ENCODE measurements at places on chromosomes 5 and 9. TPM values are rescaled to one million over a fixed set of nuclear protein-coding genes. Genes with fewer than 3 reads are reported as not detected.

- H3K27me3 ChIP-seq: no peaks in the 10 kb centered on the region
- H3K4me1 ChIP-seq: no peaks in the 10 kb centered on the region
- no peak overlapping the region for H3K27ac ChIP-seq
- no peak for DNase-seq
- H3K4me3 ChIP-seq: no peak overlapping the region
Measured at GRCh38 chr5:124951105-124951504, 204.7 kb upstream of the ZNF608 start.

TMEM174 gene
- not detected for total RNA-seq

FOXD1 gene
- total RNA-seq: 0.33 TPM

- no peak overlapping the region for H3K27ac ChIP-seq
- H3K4me3 ChIP-seq: no peak overlapping the region
- no peaks in the 10 kb centered on the region for H3K36me3 ChIP-seq
- peaks cover 3% of the 10 kb centered on the region for H3K4me1 ChIP-seq
- no peak for DNase-seq
- H3K27me3 ChIP-seq: no peaks in the 10 kb centered on the region
Measured at GRCh38 chr5:153613144-153613543, 122.7 kb downstream of the GRIA1 start.

DNA sequence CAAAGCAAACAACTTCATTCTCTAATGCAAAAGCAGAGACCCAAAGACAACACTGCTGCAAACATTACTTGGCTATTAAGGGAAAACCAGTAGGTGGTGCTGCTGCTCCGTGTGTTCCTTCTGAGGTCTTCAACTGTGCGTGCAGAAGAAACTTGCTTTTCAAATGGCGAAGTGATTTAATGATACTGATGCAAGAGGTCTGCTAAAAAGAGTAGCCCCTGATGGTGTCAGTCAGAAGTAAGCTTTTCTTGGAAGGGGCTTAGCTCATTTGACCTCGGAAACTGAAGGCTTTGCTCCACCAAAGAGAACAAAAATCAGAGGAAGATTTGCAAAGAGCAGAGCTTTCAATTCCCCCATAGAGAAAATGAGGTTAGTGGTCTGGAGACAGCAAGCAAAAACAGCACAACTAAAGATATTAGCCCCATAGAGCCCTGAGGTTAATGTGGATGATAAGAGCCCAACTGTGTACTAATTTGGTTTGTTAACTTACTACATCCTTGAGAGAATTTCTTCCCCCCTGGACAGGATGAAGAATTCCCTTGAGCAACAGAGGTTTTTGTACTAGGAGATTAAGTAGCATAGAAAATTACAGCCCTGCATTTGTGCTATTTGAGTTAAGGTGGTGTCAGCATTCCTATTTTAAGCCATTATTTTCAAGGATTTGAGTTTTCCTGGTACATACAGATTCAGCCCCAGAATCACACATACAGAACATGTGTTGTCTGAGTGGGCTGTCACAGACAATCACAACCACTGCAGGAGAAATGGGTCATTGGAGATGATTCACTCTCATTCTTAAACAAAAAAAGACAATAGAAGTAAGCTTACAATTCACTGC, 153.2 kb upstream of the C9orf72 start:
- no peaks in the 10 kb centered on the region for H3K36me3 ChIP-seq
- DNase-seq: peak; percentile 87
- no peaks in the 10 kb centered on the region for H3K27me3 ChIP-seq
- H3K27ac ChIP-seq: no peak overlapping the region
- no peaks in the 10 kb centered on the region for H3K4me1 ChIP-seq
- H3K4me3 ChIP-seq: no peak overlapping the region

LCN2 gene
- total RNA-seq: 14.3 TPM

LCN12 gene
- 1.6 TPM for total RNA-seq

DNA sequence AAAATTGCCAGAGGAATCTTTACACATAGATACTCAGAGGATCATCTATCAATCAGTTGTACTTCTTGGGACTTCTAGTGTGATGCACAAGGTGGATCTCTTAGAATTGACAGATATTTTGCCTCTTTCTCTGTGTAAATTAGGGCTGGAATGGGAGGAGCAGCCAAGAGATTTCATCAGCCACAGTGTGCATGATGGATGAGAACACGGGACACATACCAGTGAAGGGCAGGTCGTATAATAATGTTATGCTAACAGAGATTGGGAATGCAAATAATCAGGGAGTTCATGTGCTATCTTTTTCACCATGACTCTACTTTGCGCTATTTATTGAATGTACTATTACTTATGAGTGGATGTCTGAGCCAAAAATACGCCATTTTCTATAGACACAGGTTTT, 43.3 kb upstream of the ISOC1 start:
- DNase-seq: no peak
- no peak overlapping the region for H3K27ac ChIP-seq
- no peaks in the 10 kb centered on the region for H3K36me3 ChIP-seq
- no peaks in the 10 kb centered on the region for H3K4me1 ChIP-seq
- no peaks in the 10 kb centered on the region for H3K27me3 ChIP-seq

DNA sequence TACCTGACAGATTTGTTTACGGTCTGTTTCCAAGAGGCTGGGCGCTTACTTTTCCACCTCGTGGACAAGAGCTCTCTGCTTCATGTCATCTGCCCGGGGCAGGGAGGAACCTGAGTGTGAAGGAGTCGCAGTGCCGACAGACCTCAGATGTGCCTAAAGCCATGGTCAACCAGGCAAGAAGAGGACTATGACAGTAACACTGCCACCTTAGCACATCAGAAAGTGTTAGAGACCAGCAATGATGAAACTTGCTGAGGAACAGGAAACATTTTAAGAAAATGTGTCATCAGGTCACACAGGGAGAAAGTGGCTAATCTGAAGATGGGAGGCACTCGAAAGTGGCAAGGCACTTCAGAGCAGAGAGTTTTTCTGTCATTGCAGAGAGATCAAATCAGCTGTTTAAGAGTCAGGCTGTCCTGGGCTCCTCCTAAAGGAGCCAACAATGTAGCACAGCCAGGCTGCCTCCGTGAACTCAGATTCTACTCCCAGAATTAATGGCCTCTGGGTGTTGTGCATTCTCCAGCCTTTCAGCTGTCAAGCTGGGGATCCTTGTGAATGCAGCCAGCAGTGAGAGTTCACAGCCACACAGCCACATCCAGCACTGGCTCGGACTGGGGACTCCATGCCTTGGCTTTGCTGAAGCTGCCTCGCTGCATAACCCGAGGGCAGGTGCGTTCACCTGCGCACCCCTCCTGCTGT, 94.6 kb downstream of the RAPGEF1 start:
- H3K27me3 ChIP-seq: no peaks in the 10 kb centered on the region
- H3K27ac ChIP-seq: no peak overlapping the region
- no peaks in the 10 kb centered on the region for H3K36me3 ChIP-seq

PCDHA10 gene
- total RNA-seq: 13.8 TPM

IL4 gene
- total RNA-seq: not detected

PCSK1 gene
- 0.36 TPM for total RNA-seq

- no peak for DNase-seq
- no peaks in the 10 kb centered on the region for H3K36me3 ChIP-seq
- H3K27me3 ChIP-seq: no peaks in the 10 kb centered on the region
- peaks cover 26% of the 10 kb centered on the region for H3K4me1 ChIP-seq
- no peak overlapping the region for H3K27ac ChIP-seq
Measured at GRCh38 chr5:32147236-32147635, 26.9 kb downstream of the GOLPH3 start.

DNA sequence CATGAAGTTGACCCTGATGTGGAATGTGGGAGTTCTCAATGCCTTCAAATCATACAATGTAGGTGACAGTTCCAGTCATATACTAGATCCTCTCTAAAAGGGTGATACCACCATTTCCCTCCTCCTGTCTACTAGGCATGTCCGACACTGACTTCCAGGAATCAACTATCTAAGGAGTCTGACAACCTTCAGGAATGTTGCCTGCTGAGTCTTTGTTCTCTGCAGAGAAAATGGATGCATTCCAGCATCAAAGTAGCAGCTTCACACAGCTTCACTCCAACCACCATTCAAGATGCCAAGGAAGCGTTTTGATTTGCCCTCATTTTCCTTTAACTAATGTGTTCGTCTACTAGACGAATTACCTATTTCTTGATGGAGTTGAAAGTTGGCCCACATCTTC, 530.2 kb downstream of the EBF1 start:
- H3K27ac ChIP-seq: no peak overlapping the region
- no peaks in the 10 kb centered on the region for H3K4me1 ChIP-seq
- H3K4me3 ChIP-seq: no peak overlapping the region

PCDHGB4 gene
- 20.9 TPM for total RNA-seq

DNA sequence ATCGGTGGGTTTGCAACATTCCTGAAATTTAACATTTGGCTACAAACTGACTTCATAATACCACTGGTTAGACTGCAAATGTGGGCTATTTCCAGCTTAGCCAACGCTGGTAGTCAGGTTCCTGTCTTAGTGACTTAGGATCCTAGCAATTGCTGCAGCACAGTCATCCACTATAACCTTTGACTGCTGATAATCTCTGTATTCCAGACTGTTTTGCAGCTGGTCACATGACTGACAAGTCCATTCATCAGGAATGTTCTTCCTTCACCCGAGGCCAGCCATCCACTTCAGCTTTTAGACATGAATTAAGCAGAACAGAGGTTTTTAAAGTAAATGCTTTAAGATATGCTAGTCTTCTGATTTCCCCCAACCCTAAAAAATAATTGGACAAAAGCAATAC, 425.9 kb upstream of the MPDZ start:
- peak overlapping the region; percentile 39 for H3K27ac ChIP-seq
- H3K36me3 ChIP-seq: no peaks in the 10 kb centered on the region
- no peaks in the 10 kb centered on the region for H3K27me3 ChIP-seq
- no peak overlapping the region for H3K4me3 ChIP-seq
- DNase-seq: peak; percentile 15
- no peaks in the 10 kb centered on the region for H3K4me1 ChIP-seq

NIM1K gene
- not detected for total RNA-seq

GNAQ gene
- total RNA-seq: 57.5 TPM

DNA sequence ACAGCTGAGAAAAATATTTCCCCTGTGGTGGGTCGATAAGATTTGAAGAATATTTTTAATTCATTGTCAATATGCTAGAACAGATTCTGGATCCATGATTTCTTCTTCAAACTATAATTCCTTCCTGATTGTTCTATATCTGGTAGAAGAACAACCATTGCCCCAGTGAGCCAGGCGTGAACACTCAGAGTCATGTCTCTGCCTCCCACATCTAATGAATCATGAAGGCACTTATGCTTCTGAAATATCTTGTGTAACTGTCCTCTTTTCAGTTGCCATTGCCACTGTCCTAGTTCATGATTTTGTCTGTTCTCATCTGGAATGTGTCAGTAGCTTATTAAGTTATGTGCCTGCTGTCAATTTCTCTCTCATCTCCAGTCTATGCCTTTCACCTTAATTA, 40.0 kb downstream of the GABRG2 start:
- no peak for DNase-seq
- H3K27ac ChIP-seq: no peak overlapping the region
- no peaks in the 10 kb centered on the region for H3K4me1 ChIP-seq
- H3K27me3 ChIP-seq: no peaks in the 10 kb centered on the region

DNA sequence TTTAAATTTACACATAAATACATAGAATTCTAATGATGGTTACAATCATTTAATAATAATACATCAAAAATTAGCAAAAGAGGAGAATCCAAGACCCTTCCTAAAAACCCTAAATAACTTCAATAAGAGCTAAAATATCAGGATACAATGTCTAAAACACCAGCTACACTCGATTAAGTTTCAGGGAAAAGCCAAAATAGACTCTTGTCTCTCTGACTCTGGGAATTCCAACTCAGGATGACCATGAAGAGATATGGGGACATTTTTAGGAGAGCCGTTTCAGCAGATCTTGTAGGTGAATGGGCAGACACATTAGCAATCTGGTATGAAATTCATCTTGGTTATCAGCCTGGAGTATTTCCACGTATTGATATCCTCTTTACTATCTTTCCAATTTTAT, 193.3 kb upstream of the NR3C1 start:
- H3K36me3 ChIP-seq: no peaks in the 10 kb centered on the region
- DNase-seq: no peak
- peaks cover 32% of the 10 kb centered on the region for H3K4me1 ChIP-seq
- H3K4me3 ChIP-seq: no peak overlapping the region
- peak overlapping the region; percentile 69 for H3K27ac ChIP-seq

- H3K27me3 ChIP-seq: no peaks in the 10 kb centered on the region
- no peaks in the 10 kb centered on the region for H3K4me1 ChIP-seq
- no peak overlapping the region for H3K4me3 ChIP-seq
- no peak overlapping the region for H3K27ac ChIP-seq
- no peak for DNase-seq
Measured at GRCh38 chr9:81772144-81772543, 82.8 kb upstream of the TLE1 start.

DNA sequence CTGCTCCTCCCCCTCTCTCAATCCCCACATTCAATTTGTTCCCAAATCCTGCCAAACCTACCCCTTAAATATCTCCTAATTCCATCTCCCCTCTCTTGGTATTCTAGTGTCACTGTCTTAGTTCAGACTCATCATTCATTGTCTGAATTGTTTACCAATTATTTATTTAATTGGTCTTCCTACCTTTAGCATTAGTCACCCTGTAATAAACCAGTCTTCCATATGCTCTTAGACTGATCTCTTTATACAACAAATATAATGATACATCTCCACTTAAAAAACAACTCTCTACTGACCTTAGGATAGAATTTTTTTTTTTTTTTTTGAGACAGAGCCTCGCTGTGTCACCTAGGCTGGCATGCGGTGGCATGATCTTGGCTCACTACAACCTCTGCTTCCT, 51.4 kb downstream of the RFK start:
- H3K27ac ChIP-seq: no peak overlapping the region
- no peaks in the 10 kb centered on the region for H3K4me1 ChIP-seq
- H3K4me3 ChIP-seq: no peak overlapping the region
- no peaks in the 10 kb centered on the region for H3K36me3 ChIP-seq
- no peaks in the 10 kb centered on the region for H3K27me3 ChIP-seq

QRFP gene
- total RNA-seq: not detected

Measured in hepatocyte (in vitro differentiated cells).